ENCODE measurements at places on chromosomes 12 and 14.

DNA sequence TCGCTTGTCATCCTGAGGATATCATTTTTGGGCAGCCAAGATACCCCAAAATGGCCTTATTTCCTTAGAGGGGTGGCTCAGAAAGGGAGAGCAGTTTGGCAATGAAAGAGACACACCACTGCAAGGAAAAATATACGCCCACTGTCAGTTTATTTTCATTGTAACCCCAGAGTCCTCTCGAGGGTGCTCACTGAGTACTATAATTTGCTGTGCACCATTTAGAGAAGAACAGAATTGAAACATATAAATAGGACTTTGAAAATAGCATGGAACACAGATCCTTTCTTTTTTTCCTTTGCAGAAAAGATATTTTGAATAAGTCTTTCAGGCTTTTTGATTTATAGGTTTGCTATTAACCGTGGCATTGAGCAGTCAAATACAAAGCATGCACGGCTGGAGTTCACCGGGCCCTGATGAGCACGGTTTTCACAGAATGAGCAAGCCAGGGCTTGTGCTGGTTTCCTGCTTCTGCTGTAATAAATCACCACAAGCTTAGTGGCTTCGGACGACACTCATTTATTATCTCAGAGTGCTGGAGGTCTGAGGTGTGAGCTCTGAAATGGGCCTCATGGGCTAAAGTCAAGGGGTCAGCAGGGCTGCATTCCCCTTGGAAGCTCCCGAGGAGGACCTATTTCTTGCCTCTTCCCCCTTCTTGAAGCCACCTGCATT is 152.3 kb downstream of the ZNF664 start:
- no peak for DNase-seq

GRCh38 chr12:114974333-114974732 is 290.4 kb upstream of the TBX3 start:
- no peak for DNase-seq

DNA sequence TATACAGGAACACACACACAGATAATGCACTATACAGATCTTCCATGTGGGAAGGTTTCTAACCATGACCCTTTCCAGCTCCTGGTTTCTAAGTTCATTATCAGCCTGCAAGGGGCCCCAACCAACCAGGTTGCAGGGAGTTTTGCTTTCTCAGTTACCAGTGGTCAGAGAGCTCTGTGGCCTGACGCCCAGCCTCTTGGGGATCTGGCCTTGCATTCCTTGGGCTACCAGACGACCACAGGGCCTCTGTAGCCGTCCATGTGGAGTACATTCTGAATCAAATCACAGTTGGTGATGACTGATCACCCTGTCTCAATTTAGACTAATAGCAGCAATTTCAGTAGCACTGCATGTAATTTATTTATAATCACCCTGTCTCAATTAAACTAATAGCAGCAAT is 47.5 kb downstream of the PAH start:
- no peak for DNase-seq

- no peak for DNase-seq
These were observed 40.2 kb downstream of the STAB2 start for GRCh38 chr12:103627189-103627855.

- DNase-seq: no peak
These were observed 954 bp downstream of the HAUS4 start for GRCh38 chr14:22955702-22956569.

DNA sequence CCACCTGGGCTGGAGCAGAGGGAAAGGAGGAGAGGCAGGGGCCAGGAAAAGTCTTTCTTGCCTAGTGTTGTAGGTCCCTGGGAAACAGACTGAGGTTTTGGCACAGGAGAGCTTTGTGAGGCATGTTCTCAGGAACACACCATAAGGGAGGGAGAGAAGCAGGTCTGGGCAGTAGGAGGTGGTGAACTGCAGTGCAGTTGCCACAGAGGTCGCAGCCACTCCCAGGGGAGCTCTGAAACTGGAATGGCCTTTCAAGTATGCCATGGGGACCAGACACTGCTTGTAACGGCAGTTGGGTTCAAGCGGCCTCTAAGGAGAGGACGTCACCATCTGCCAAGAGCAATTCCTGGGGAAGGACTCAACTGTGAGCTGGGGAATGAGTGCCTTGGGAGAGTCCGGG is 35.4 kb upstream of the NKX2-8 start:
- no peak for DNase-seq

DNA sequence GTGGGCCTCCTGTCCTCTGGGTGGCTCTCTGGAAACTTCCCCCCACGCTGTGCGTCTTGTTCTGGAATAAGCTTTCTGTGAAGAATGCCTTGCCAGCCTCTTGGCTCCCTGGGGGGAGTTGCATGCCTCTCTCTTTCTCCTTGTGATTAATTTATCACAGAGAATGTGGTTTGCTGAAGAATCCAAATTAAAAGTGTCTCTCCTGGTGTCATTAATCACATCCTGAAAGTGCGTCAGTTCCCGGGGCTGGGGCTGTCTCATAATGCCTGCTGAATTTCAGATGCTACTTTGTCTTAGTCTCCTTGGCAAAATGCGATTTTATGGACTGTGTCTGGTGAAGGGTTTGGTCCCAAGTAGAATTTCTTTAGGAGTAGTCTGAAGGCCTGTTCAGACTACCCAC is 787.7 kb upstream of the TMEM132C start:
- DNase-seq: no peak

- DNase-seq: no peak
These were observed 11.5 kb downstream of the PTGER2 start for GRCh38 chr14:52325630-52326029.

DNA sequence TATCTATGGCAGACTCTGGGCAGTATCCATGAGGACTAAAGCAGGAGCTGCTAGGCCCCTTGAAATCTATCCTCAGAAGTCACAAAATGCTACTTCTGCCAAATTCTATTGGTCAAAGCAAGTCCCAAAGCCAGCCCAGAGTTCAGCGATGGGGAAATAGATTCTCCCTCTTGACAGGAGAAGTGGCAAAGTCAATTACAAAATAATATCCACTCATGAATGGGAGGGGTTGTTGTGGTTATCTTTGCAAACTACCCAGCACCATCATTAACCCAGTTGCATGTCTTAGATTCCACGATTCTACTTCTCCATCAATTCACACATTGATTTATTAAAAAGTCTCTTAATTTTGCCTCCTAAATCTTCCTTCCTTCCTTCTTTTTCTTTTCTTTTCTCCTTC is 30.7 kb upstream of the STXBP6 start:
- DNase-seq: no peak
